ENCODE measurements at places on chromosomes 2 and 18.

DNA sequence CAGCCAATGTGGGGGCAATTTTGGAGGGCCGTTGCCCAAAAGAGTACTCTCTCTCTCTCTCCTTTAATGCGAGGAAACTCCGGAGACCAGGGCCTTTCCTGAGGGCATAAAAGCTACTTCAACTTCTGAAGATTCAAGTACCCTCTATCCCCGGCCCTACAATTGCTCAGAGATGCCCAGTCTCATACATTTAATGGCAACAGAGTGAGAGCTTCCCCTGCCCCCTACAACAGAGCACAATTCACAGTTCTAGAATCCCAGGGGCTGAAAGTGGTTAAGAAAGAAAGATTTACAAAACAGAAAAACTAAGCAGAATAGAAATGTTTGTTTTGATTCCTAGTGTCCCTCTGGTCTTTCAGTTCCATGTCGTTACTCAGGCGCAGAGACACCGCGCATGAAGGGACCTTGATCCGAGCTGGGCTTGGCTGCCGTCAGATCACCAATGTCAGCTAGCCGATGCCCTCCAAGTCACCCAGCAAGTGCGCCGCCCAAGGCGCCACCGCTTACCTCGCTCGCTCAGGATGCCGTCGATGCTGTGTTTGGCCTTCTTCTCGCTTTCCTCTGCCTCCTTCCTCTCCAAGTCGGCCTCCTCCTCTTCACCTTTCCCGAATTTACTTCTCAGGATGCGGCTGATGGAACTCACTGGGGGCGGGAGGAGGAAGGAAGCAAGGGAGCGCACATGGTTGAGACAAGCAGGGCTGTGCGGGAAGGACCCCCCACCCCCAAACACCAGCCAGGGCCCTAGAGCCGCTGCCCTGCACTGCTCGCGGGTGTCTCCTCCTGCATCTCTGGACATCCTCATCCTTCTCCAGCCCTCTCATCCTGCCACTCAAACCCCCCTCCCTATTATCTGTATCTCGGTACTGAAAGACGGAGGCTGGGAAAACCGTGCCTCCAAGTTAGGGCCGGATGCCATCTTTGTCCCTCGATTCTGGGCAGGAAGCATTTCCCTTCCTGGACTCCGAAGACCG, 4.9 kb downstream of the PAX3 start:
- no peak for DNase-seq

- DNase-seq, result no peak
These were observed 8.2 kb downstream of the BCL2 start for GRCh38 chr18:63311118-63312018.

GRCh38 chr18:13279181-13280069, 60.9 kb downstream of the LDLRAD4 start:
- DNase-seq, result no peak

DNA sequence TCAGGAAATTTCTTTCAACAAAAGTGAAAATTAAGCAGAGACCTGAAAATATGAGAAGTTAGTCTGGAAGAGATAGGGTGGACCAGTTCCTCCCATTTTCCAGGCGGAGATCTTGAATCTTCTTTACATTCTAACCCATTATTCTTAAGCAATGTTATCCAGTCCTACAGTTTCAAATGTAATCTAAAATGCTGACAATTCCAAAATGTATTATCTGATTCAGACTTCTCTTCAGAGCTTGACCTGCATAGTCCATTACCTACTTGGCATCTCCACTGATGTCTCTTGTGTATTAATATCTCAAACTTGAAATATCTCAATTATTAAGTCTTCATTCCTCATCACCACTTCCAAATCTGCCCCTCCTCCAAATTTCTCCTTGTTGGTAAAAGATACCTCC, 28.4 kb upstream of the SLC39A10 start:
- no peak for DNase-seq

DNA sequence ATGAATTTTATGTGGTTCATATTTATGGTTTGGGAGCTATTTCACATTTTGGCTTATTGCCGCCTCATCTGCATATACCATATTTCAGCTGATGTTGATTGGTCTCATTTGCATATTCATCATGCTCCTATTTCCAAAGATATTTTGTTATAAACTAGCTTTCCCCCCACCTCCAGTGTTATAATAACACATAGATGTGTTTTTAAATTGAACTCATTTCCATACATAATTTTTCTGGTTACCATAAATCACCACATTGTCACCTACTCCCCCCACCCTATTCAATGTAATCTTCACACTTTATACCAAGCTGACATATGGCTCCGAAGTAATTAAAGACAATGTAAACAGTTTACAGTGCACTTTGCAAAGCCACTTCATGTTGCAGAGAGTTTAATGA, 101.2 kb downstream of the FSHR start:
- no peak for DNase-seq

DNA sequence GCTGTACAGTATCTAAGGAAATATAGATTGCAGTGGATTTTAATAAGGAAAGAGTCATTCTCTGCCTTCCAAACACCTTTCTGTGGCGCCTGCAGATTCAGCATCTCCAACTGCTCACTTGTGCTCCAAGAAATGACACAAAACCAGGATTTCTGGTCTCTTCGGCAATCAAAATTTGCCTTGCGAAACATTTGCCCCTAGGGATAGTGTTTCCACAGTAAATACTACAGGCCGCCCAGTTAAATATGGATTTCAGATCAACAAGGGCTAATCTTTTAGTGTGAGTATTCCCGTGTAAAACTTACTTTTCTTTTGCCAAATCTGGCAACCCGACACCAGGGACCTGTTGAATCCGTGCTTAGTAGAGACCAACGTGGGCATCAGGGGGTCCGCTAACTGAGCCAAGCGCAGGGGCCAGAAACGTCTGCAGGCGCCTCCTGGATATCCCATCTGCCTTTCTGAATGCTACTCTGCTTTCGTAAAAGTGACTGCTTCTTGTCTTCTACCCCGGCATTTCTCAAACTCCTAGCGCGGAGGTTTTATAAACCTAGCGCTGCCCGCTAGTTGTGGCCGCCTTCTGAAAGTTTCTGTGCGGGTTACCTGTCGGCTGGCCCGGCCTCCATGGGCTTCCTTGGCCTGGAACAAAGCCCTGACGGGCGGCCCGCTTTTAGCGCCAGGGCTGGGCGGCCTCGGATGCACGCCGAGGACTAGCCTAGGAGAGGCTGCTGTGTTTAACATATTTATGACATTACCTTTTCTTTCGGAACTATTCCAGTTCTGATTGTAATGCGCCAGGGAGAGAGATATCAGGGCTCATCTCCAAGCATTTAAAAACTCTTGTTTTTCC, 2.5 kb downstream of the CYP1B1 start:
- no peak for DNase-seq

DNA sequence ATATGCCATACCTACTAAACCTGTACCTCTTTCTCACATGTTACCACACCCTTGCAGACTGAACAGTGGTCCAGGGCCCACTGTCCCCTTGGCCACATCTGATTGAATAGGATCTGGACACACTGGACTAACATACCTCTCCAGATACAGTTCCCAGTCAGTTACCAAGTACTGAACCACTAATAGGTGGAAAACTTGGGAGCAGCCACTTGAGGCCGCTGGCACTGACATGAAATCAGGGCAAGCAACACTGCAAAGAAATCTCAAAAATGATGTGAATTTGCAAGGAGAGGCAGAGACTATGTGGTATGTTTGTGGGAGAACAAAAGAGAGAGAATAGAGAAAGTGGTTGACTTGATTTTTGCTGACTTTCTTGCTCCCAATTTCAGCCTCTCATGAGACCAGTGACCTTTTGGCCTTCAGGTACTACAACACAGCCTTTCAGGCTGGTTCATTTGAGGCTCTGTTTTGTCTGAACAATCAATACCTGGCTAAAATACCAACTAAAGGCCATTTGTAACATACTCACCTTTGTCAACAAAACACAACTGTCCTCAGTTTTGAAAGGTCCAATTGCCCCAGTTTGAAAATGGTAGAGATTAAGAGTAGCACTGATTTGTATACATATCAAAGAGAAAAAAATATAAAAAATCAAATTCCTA, 7.8 kb downstream of the GRB14 start:
- DNase-seq, result no peak

DNA sequence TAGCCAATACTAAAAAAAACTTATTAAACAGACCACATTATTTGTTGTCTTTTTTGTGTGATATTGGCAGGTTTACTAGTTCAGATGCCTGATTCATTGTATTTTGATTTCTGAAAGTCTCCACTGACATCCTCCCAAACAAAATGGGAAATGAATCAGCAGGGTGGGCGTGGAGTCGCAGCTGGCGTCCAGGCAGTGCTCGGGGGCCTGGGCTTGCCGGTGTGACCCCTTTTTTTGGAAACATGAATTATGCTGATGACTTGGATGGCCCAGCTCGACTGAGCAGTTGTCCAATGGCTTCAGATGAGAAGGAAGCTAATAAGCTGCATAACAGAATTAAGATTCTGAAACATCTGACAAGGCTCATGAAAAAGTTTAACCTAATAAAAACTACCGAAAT, 1.7 kb upstream of the KCNG2 start:
- no peak for DNase-seq

GRCh38 chr2:191746346-191747169, 68.6 kb downstream of the NABP1 start:
- DNase-seq, result no peak
